ENCODE measurements at places on chromosomes 1 and 21.

DNA sequence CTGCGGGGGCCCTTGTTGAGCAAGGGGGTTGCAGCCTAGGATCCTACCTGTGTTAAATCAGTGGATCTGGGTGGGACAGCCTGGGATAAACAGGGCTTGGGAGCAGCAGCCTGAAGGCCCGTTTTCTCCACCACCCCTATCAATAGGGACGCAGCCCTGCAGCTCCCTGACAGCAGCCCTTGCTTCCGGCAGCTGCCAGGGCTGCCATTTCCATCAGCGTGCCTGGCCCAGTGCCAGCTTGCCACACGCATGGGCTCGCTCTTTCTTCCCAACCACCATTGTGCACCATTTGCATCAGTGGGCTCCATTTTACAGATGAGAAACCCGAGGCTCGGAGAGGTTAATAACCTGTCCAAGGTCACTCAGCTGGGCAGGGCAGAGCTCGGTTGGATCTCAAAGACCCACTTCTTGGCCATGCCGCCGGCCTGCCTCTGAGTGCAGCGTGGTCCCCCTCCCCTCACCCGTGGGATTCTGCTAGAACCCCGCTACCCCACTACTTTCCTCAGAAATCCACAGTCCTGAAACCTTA lies 3.8 kb downstream of the WNT4 start:
- DNase-seq: no peak

GRCh38 chr1:88779880-88780279 lies 95.8 kb downstream of the PKN2 start:
- DNase-seq: no peak

GRCh38 chr1:181112071-181112929 lies 23.8 kb downstream of the IER5 start:
- DNase-seq: peak; percentile 95

DNA sequence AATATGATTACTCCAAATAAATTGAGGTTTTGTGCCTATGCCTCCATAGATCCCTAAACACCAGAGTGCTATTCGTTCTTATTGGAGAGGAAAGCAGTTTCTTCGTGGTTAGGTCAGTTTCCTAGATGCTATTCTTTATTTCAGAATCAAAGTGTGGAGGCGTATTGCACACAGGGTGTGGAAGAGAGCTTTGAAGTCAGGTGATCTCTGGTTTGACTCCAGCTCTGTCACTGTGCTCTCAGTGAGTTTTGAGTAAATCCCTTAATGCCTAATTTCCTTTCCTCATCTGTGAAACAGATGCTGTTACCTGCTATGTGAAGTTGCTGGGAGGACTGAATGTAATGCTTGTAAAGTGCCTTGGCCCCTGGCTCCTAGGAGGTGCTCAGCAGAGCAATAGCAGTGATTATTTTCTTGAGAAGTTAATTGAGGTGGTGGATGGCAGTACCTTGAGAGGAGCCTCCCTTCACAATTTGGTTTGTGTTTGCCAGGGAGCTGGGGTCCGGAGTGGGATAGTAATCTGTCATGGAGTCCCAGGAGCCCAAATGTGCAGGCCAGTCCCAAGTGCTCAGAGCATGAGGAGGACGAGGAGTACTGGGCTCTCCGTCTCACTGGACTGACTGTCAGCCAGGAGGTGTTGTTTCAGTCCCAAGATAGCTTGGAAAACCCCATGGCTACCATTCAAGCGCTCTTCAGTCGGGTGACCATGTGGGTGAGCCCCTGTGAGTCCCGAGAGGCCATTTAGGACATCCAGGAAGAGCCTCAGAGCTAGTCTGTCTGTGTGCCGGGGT lies 14.9 kb downstream of the NTPCR start:
- no peak for DNase-seq

DNA sequence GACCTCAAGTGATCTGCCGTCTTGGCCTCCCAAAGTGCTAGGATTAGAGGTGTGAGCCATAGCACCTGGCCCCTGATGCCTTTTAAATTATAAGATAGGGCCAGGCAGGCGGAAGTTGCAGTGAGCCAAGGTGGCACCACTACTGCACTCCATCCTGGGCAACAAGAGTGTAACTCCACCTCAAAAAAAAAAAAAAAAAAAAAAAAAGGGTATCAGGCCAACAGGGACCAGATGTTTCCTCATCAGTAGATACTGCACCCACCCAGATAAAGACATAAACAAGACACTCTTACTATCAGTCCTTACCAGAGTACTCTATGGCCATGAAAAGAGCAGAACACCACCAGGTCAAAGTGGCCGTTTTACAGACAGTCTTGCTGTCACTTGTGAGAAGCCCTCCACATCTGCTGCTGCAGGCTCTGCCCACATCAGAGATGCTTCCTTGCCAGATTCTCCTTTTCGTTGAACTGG lies 3.3 kb downstream of the C21orf58 start:
- no peak for DNase-seq

- no peak for DNase-seq
Measured at GRCh38 chr1:165207853-165208515, 148.5 kb downstream of the LMX1A start.

DNA sequence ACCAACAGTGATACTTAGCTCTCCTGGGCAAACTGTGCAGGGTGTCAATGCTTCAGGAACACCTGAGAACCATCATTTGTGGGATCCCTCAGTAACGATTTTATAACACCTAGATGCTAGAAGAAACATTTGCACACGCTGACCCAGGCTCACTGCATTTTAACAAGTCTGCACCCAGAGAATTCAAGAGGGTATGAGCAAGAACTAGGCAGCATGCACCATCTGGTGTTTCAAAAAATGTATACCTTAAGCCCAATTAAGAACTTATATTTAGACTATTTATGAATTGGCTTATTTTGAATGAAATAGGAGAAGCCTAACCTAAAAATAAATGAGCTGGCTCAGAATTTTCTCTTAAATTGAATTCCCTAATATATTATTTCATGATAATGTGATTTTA lies 400.5 kb downstream of the GPATCH2 start:
- no peak for DNase-seq

GRCh38 chr1:33903210-33903589 lies 39.3 kb downstream of the HMGB4 start:
- peak; percentile 14 for DNase-seq

DNA sequence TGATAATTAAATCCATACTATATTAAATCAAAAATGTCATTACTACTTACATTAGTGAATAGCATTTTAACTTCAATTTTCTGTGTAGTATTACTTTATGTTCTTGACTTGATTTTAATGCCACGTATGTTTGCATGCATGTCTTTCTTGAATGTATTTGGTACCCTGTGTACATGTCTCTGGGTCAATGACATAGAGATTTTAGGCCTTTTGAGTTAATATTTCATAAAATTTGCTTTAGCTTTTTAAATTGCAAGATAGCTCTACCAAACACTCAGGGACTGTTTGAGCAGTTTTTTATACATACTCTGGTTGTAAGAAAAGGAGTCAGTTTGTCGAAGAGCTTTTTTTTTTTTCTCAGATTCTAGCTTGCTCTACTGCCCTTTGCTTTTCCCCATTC lies 1.5 kb downstream of the MLLT11 start:
- peak; percentile 34 for DNase-seq

DNA sequence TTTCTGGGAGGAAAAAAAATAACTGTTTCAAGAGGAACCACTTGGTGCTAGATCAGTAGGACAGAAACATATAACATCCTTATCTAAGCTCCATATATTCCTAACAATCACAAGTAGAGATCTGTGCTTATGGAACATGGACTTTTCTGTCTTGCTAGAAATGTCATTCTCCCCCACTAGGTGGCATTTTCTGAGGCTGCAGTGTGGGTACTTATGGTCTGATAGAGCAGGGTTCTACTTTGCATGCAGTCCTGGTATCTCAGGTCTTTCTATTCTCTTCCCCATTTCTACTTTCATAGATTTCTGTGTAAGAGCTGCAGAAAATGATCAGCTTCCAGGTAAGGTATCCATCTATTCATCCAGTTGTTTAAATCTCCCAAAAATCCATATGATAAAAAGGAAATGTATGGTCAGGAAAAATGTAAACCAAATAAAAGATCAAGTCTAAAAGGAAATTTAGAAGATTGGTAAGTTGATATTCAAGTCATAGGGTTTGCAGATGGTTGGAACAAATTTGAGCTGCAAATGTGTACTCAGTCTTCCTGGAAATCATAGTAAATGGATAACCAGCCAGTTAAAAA lies 1.5 kb downstream of the ZNF684 start:
- DNase-seq: peak; percentile 73

DNA sequence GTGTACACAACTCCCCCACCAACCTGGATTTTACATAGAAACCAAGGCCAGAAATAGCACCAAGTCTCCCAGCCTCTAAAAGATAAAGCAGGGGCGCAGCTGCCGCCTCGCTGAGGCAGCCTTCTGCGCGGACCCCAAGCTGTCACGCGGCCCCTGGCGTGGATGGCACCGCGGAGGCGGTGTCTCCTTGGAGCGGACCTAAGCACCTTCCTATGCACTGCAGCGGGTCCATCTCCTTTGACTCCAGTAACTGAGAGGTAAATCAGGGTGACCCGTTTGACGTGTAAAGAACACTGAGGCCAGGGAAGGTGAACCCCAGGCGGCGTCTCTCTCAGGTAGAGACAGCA lies 17.0 kb downstream of the ZNF697 start:
- DNase-seq: no peak

- peak; percentile 73 for DNase-seq
Measured at GRCh38 chr1:111481387-111482221, 7.8 kb downstream of the C1orf162 start.

DNA sequence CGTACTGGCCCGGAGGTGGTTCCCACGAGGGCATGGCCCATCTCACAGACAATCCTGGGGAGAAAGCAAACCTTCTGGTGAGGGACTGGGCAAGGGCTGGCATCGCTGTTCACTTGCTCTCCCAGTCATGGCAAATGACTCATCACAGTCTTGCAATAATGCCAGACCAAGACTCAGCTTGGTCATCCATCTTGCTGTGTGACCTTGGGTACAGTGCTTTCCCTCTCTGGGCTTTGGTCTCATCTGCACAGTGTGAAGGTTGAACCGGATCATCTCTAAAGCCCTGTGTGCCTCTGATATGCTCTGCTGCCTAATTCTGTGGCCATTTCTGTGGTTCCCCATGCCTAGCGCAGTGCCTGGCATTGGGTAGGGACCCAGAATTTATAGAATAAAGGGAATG lies 143.6 kb upstream of the CD34 start:
- no peak for DNase-seq

- DNase-seq: peak; percentile 90
Measured at GRCh38 chr1:243917177-243917862, 67.3 kb upstream of the AKT3 start.

DNA sequence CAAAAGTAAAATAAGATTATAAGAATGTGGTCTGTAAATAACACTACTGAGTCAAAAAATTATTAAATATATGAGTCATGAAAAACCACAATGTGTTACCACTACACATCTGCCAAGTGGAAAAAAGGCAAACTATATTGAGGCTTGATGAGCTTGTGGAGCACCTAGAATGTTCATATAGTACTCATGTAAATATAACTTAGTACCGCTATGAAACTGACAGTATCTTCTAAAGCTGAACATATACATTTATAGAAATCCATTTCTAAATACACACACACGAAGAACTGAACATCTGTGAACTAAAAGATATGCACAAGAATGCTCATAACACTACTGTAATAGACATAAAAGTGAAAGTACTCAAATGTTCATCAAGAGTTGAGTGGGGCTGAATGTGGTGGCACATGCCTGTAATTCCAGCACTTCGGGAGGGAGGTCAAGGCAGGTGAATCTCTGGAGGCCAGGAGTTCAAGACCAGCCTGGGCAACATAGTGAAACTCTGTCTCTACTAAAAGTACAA lies 18.5 kb upstream of the GBP3 start:
- DNase-seq: peak; percentile 34

- no peak for DNase-seq
Measured at GRCh38 chr1:44642925-44643324, 31.4 kb downstream of the TMEM53 start.

DNA sequence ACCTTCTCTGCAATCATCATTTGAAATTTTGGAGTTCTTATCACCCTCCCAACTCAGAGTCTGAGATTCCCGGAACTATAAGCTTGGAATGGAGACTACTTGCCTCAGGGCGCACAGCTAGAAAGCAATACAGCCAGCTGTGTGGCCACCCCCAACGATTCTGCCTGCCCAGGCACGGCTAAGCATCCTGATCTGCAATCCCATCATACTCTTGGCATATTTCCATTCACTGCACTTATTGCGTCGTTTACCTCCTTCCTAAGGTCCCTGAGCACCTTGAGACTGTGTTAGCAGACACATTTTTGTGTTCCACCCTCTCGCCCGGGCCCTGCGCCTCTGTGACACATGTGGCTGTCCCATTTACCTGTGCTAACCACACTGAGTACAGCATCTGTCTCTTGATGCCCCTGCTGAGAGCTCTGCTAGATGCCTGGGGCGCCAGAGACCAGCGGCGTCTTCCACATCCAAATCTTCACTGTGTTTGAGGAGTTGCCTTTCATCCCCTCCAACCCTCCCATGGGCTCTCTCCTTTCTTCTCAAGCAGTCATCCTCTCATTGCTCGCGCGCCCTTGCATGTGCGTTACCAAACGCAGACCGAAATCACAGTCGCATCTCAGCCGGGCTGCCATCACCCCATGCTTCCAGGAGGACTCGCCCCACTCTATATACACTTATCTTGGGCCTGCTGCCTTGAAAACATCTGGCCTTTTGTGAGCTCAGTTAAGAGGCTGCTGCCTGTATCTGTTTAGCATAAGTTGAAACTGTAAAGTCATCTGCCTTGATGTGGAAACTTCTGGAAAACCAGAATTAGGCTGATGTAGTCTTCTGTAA lies 3.5 kb upstream of the CLDN19 start:
- peak; percentile 46 for DNase-seq

GRCh38 chr1:230639714-230640209 lies 2.5 kb upstream of the COG2 start:
- no peak for DNase-seq

- DNase-seq: peak; percentile 24
Measured at GRCh38 chr1:11563560-11564069, 84.7 kb downstream of the DISP3 start.

- peak; percentile 80 for DNase-seq
Measured at GRCh38 chr1:115496904-115497527, 144.8 kb upstream of the VANGL1 start.

DNA sequence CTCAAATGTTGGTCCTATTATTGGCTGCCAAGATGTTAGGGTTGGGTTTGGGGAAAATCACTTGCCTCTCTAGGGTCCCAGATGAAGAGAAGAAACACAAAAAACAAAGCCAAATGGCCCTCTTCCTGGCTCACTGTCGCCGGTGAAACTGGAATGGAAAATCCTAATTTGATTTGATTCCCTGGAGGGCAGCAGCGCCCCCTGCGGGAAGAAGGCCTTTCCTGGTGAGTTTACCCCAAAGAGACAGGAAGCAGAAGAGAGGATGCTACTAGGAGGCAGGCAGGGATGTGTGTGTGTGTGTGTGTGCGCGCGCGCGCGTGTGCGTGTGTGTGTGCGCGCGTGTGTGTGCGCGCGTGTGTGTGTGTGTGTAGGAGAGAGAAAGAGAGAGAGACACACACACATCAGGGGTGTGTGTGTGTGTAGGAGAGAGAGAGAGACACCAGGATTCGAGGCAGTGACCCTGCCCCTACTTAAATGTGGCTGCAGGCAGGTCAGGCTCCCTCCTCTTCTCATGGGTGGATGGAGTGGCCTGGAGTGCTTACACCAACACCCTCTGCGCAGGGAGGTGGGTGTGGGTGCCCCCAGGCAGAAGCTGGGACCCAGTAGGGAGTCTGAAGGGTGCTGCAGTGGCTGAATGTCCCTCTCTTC lies 3.1 kb upstream of the SELENON start:
- DNase-seq: peak; percentile 91

- DNase-seq: peak; percentile 55
Measured at GRCh38 chr1:108692724-108693655, 880 bp downstream of the PRPF38B start.

- DNase-seq: no peak
Measured at GRCh38 chr21:39097335-39097861, 85.9 kb downstream of the PSMG1 start.

GRCh38 chr1:162265983-162266382 lies 110.7 kb downstream of the SPATA46 start:
- DNase-seq: no peak

GRCh38 chr1:156226116-156226538 lies 13.3 kb downstream of the PMF1 start:
- no peak for DNase-seq

All from adipocyte (in vitro differentiated cells).